Testis (tissue), 5 donors: ENCODE measurements at places on chromosomes 1 and 21.

DNA sequence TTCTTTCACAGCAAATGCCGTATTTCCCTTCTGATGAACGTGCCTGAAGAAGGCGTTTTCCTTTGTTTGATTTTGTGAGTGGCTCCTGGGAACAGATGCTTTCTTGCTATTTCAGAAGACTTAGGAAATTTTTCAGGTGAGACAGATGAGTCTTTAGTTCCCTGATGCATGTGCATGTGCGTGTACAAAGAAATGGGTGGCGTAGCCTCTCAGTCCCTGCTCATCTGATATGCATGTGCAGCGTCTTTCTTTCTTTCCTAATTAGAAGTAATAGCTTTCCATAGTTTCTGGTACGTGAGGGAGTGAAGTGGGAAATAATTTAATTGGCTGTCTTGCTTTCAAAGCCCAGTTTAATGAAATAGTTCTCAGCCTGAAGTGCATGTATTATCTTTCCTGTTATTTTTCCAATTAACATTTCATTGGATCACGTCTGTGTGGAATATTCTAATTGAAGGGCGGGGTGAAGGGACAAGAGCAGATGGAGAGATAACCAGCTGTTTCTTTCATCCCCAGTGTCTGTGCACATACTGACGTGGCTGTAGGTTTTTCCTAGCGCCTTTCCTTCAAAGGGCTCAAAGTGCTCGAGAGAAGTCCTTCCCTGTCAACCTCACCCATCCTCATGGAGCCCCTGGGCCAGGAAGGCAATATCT lies 104.3 kb downstream of the FAM78B start:
- DNase-seq, result no peak

GRCh38 chr1:161106431-161106830 lies 8.3 kb downstream of the KLHDC9 start:
- DNase-seq, result no peak

DNA sequence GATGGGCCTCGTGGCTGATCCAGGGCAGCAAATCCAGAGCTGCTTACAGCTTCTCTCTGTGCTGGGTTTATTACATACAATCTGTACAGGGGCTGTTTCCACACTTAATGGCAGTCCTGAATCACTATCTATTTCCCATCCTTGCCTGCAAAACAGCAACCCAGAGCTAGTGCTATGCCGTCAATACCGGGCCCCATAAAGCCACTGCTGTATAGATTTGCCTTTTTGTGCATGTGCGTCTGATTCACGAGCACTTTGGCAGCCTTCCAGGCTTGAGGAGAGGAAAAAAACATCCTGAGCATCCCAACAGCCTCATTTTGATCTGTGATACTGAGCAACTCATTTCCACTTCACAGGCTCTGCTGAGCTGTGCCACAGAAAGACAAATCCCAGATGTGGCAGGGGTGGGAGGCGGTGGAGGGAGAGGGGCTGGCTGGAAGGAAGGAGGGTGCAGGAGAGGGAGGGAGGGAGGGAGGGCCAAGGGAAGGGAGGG lies 65.2 kb upstream of the TARBP1 start:
- DNase-seq, result peak; percentile 81

DNA sequence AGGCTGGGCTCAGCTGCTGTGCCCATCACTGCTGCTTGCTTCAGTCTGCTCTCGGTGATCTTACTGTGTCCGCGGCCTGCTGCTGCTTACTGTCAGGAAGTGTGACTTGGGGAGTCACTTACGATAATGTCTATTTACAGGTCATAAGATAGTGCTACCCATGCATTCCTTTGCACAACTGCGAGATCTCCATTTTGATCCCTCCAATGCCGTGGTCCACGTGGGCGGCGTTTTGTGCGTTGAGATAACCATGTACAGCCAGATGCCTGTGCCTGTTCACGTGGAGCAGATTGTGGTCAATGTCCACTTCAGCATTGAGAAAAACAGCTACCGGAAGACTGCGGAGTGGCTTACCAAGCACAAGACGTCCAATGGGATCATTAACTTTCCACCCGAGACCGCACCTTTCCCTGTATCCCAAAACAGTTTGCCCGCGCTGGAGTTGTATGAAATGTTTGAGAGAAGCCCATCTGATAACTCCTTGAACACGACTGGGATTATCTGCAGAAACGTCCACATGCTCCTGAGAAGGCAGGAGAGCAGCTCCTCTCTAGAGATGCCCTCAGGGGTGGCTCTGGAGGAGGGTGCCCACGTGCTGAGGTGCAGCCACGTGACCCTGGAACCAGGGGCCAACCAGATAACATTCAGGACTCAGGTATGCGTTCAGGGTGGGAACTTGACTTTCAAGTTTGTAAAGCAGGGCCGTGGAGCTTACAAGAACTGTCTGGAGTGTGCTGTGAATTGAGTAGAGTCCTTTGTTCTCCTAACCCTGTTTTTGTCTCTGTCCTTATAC lies 24.4 kb upstream of the PWP2 start:
- no peak for DNase-seq

GRCh38 chr1:212295579-212295978 lies 10.4 kb downstream of the PPP2R5A start:
- DNase-seq, result no peak
